ENCODE measurements at places on chromosomes 5 and 9. TPM values are rescaled to one million over a fixed set of nuclear protein-coding genes. Genes with fewer than 3 reads are reported as not detected.

Gene PCDHB12
- total RNA-seq: 6.5 TPM

Gene GRM6
- total RNA-seq: 1.1 TPM

Gene PSD2
- total RNA-seq: 2.0 TPM

Gene NEURL1B
- 15.8 TPM for total RNA-seq

Gene HAND1
- total RNA-seq: not detected

Gene ROR2
- 12.3 TPM for total RNA-seq

Gene COL27A1
- total RNA-seq: 25.7 TPM

Gene IQGAP2
- total RNA-seq: 33.5 TPM

Gene PCDHGC5
- total RNA-seq: 4.9 TPM

Gene FRRS1L
- total RNA-seq: 9.3 TPM

Gene ACO1
- 67.6 TPM for total RNA-seq

Gene ELAVL2
- total RNA-seq: 75.7 TPM

Gene C6
- 9.4 TPM for total RNA-seq

Gene SPATA31C1
- 5.9 TPM for total RNA-seq

Gene MYMK
- not detected for total RNA-seq

Gene CCNI2
- total RNA-seq: 4.5 TPM

DNA sequence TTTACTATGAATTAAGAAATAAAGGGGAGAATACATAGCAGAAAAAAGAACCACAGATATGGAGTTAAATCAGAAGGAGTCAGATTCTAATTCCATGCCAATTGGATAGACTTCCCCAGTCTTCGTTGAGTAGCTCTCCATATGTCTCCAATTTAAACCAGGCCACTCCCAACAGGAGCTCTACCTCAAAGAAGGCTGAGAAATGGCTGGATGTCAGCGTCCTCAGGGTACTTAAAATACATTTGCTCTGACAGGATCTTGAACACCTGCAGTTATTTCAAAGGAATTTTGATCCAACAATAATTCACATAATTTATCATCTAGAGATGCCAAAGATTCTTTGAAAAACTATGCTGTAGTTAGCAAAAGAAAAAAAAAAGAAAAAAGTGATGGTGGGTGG, 133.9 kb upstream of the FBN2 start:
- no peak for DNase-seq

DNA sequence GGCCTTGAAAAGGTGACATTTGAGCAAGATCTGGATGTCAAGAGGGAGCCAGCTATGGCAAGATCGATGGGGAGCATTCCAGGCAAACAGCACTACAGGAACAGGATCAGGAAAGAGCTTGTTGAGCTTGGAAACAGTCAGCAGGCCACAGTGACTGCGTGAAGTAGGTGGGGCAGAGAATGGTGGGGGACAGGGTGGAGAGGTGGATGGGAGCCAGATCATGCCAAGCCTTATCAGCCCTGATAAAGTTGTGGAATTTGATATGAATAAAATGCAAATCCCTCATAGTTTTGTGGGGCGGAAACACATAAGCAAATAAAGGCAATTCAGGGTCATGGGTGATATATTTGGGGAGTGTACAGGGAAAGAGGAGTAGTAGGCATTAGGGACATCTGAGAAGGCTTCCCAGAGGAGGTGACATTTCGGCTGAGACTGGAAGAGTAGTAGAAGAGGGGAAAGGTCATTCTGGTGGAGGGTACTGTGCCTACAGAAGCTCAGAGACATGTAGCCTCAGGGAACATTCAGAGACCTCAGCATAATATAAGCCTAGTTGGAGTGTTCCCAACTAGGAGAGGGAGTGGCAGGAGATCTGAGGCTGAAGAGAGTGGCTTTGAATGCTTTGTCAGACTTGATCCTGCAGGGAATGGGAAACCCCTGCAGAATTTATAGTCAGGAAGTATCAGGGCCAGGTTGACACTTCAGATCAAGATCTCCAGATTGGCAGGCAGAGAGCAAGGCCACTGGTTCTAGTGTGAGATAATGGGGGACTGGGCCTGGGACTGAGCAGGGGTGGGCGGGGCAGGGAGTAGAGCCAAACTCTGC, 9.7 kb upstream of the CYSTM1 start:
- DNase-seq: no peak

DNA sequence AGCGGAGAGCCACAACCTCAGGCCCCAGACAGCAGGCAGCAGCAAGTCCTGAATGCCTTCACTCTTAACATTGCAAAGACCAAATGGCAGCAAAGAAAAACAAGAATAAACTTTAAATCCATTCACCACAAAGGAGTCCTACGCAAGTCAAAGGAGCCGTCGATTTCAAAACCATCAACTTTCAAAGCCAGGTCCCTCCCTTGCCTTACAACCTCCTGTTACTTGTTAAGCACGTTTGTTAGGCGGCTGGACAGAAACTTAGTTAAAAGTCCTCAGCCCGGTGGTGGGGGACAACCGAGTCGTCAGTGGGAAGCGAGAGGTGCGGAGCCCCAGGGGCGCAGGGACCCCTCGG, 938 bp downstream of the LPAR1 start:
- peak; percentile 33 for DNase-seq

- no peak for DNase-seq
Measured at GRCh38 chr5:58246461-58246944, 213.4 kb downstream of the PLK2 start.

DNA sequence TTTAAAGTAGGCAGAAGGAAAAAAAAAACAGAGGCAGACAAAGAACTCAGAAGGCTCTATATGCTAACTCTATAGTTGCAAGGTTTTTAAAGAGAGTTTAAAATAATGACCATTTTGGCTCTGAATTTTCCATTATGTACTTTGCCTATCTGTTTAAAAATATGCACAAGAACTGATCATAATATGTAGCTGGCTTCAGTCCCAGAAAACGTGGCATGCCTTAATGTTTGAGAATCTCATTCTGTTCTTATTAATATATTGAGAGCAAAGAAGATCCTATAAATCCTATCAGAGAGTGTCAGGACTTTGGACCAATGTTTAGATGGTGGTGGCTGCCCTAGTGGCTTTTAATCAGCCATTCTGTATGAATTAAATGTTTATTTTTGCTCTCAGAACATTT, 121.5 kb downstream of the JMY start:
- no peak for DNase-seq

GRCh38 chr9:87880116-87880515, 2.6 kb upstream of the SPATA31E1 start:
- no peak for DNase-seq

DNA sequence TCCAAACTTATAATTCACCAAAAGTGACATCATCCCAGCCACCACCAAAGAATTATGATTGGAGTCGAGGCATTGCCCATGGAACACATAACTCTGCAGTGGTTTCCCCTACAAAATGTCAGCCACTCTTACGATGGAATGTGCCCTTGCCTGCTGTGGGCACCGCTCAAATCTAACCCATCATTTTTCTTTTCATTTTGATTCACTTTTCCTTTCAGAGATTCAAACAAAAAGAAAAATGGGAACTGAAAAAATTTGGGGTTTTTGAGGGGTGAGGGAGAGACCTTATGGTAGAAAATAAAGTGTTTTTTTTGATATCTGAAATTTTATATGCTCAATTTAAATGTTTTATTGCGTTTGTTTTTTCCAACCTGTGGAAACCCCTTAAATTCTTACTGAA, 28.1 kb downstream of the SMARCA2 start:
- DNase-seq: no peak

DNA sequence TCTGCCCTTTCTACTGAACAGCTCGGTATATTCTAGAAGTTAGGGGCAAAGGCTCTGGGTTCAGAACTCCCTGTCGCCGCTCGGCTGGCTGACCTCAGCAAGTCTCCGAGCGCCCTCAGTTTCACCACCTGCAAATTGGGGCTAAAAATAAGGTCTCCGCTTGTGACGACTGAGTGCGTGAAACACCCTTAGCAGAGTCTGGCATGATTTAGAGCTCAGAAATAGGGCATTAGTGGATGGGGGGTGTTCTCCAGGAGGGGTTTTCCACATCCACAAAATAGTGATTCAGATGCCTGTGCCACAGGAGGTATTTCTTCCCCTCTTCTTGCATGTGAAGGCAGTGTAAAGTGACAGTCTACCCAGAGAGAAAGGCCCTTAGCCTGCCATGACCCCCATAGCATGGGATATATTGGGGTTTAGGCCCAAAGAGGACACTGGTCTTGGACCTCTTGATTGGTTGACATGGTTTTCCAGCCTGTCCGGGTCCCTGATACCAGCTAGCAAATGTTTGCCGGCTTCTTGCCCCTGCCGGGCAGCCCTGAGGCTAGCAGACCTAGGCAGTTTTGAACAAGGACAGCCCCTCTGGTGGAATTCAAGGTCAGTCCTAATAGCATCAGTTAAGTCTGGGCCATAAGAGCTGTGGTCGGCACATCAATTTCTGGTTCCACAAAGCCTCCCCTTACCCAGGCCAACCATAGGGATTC, 1.4 kb downstream of the ERGIC1 start:
- DNase-seq: no peak

DNA sequence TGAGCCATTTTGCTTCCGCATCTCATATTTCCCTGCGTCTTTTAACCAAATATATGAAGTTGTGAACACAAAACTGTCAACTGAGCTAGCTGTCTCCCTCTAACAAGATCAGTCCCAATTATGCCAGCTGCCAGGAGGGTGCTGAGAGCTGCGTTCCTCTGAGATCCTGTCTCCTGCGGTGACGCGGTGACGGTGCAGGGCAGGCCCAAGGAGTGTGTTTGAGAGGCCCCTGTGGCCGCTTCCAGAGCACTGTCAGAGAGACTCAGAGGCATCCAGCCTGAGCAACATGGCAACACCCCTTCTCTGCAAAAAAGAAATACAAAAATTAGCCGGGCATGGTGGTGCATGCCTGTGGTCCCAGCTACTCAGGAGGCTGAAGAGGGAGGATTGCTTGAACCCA, 126.3 kb upstream of the FOXD4L5 start:
- no peak for DNase-seq

GRCh38 chr5:100802208-100802607, 100.9 kb downstream of the ST8SIA4 start:
- DNase-seq: no peak

DNA sequence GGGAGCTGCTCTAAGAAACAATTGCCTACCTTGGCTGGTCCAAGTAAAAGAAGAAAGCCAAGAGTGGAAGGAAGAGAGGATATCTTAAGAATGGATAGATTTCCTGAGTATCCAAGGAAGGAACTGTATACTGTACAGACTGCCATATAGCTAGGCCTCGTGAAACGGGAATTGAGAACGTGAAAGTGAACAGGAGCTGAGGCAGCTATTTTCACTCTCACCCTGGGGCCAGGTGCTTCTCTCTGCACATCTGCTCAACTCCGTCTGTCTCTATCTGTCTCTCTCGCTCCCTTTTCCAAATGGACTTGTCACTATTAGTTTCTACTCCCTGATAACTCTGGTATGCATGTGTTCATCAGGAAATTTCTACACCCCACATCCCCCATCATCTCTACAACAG, 35.9 kb upstream of the TESK1 start:
- DNase-seq: no peak

- DNase-seq: no peak
Measured at GRCh38 chr5:37055383-37055990, 178.9 kb downstream of the NIPBL start.

GRCh38 chr9:69535286-69535832, 136.8 kb downstream of the APBA1 start:
- DNase-seq: no peak

- no peak for DNase-seq
Measured at GRCh38 chr9:81455462-81456219, 233.7 kb downstream of the TLE1 start.

DNA sequence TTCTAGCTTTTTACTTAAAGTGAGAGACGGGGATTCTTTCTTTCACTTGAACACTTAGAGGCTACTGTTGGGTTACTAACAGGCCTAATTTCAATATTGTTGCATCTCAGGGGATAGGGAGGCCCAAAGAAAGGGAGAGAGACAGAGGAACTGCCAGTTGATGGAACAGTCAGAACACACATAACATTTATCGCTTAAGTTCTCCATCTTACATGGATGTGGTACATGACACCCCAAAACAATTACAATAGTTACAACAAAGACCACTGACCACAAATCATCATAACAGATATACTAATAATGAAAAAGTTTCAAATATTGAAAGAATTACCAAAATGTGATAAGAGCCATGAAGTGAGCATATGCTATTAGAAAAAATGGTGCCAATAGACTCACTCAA, 4.3 kb upstream of the RIC1 start:
- no peak for DNase-seq

GRCh38 chr5:130227699-130228098, 323.4 kb downstream of the CHSY3 start:
- no peak for DNase-seq

GRCh38 chr9:38301376-38302106, 91.0 kb upstream of the ALDH1B1 start:
- DNase-seq: no peak

DNA sequence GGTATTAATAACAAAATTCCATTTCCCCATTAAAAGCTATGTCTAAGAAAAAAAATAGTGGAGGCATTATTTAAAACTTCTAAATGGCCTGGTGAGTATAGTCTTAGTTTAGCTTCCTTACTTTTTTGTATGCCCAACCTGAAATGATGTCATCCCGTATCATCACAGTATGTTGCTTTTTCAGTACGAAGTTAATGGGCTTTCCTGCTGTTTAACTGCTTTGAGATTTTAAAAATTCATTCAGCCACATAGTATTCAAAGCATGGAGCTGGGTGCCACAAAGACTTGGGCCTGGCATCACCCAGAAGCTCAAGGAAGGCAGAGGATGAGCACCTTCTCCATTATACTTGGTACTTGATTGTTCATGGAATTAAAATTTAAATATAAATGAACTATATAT, 7.4 kb downstream of the F2RL2 start:
- DNase-seq: no peak

GRCh38 chr9:113184539-113184938, 33.7 kb downstream of the SLC31A2 start:
- no peak for DNase-seq

GRCh38 chr5:169302491-169303118, 1.7 kb upstream of the SLIT3 start:
- DNase-seq: peak; percentile 85

GRCh38 chr9:99903393-99903792, 3.1 kb upstream of the STX17 start:
- no peak for DNase-seq

- no peak for DNase-seq
Measured at GRCh38 chr5:157187046-157187754, 6.6 kb downstream of the ITK start.

- no peak for DNase-seq
Measured at GRCh38 chr5:39455645-39456044, 30.9 kb upstream of the DAB2 start.

- peak; percentile 1 for DNase-seq
Measured at GRCh38 chr9:134575103-134575900, 66.3 kb upstream of the COL5A1 start.

DNA sequence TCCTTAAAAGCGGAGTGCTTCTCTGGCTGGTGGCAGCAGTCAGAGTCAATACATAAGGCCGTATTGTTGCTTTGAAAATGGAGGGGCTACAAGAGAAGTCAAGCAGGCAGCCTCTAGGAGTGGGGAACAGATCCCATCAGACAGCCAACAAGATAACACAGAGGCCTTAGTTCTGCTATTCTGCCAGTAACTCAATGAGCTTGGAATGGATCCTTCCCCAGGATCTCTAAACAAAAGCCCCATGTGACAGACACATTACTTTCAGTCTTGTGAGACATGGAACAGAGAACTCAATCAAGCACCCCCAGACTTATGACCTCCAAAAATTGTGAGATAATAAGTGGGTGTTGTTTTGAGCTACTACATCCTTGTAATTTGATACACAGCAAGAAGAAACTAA, 158.6 kb downstream of the RFX3 start:
- DNase-seq: no peak

Measured in testis (tissue), 5 donors.